ENCODE measurements at places on chromosomes 3 and 15.
A peak's percentile ranks its signal among the peaks of the same experiment; 100 is the strongest.

- no peak for DNase-seq
Observed at GRCh38 chr3:643376-643775, 446.8 kb downstream of the CHL1 start.

DNA sequence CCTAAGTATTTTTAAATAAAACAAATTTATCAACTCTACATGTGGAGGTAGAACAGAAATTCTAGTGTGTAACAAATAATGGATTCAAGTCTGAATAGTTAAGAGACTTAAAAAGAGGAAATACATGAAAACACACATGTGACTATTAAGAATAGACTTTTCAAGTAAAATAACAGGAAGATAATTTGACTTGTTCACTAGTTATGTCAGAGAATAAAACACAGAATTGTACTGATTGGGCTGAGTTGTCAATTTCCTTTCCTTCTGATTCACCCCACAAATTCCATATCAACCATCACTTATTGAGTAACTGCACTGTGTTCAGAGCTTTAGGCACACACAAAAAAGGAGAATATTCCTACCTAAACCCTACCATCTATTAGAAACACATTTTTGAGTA, 557.2 kb downstream of the TUSC7 start:
- no peak for DNase-seq

GRCh38 chr3:62052331-62052730, 321.0 kb downstream of the FEZF2 start:
- no peak for DNase-seq

DNA sequence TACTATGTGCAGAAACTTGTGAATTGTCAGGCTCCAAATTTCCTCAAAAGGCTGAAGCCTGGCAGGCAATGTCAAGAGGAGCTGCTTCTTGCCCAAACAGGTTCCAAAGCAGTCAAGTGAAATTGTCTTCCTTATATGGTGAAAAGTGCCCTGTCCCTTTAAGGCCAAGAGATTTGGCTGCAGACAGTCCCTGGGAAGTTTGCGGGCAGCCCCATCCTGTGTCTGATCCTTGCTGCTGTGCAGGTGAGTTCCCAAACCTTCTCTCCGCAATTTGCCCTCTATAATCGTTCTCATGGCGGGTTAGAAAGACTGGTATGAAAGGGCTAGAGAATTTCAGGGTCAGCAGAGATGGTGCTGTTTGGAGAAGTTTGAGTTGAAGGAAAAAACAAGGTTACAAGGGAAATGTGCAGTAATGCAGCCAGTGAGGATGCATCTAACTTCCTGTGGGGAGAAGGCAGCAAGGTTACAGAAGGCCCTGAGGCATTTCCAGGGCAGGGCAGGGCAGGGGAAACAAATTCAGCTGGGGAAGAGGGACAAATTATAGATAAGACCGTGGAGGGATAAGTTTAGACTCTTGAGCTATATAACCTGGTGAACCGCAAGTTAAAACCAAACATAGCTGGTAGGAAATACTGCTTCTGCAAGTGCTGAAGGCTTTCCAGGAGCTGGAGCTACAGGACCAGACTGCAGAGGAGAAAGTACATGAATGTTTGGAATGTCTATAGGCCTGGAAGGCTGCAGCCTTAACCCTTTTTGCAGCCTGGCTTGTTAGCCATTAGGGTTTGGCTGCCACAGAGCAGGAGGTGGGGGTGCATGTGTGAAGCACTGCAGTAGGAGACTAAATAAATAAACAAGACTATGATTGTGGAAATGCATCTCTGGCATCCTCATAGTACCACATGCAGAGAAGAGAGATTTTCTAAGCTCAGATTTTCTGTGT, 256.2 kb upstream of the IL12A start:
- peak; percentile 66 for DNase-seq

GRCh38 chr3:114110439-114110838, 53.9 kb downstream of the QTRT2 start:
- no peak for DNase-seq

DNA sequence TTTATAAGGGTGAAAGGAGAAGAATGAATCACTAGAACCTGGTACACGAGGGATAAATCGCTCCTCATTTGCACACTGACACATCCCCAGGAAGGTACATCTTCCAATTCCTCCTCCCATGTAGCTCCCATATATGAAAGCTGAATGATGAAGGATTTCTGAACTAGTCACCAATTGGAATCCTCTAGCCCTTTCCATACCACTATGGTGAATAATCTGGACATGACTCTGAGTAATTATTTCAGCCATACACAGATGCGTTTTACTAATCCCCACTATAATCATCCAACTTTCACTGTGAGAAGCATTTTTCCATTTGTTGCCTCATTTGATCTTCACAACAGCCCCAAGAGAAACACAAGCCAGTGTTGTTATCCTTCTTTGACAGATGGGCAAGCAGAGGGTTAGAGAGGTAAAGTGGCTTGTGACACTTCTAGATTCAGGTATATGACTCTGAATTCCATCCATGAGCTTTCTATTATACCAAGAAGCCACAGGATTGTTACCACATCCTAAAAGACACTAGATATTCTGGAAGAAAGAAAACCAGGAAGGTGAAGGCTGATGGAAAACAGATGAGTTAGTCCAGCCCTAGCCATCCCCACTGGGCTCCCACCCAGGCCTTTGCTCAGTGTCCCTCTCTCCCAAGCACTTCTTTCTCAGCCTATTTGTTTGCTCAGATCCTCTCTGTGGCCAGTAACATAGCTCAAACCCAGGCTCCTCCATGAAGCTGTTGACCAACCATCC, 22.2 kb upstream of the BCL6 start:
- DNase-seq = peak; percentile 84

DNA sequence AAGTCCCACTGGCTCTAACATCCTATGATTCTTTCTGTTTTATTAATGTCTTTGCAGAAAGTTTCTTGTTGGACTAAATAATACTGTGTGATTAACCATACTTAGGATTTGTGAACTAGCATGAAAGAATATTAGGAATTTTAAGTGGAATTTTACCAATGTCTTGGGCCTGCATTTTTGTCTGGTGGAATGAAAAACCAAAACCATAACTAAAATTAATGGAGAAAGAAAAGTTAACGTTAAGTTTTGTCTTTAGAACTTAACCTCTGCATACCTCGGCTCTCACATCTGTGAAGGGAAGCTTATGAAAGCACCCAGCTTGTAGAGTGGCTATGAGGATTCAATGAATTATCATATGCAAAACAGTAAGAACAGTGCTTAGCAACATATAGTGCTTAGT, 6.5 kb downstream of the FBN1 start:
- no peak for DNase-seq

DNA sequence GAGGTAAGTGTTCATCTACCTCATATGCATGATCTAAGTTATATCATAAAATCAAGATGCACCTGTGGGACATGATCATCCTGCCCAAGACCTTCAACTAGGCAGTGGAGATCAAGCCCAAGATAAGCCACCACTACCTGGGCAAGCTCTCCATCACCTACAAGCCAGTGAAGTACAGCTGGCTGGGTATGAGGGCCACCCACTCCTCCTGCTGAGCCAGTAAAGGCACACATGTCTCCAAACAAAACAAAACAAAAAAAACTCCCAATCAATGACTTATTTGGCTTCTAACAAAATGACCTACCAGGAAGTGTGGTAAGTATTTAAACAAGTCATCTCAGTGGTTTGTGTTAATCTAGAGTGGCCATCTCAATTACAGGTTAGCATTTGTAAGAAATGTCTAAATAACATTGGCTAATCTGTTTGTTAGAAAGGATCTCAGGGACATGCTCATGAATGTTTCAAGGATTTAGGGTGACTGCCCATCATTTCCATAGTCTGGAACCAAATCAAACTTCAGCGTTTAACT, 3.1 kb downstream of the PAQR9 start:
- DNase-seq = no peak

- peak; percentile 44 for DNase-seq
Observed at GRCh38 chr3:74613060-74613459, 1.4 kb downstream of the CNTN3 start.

DNA sequence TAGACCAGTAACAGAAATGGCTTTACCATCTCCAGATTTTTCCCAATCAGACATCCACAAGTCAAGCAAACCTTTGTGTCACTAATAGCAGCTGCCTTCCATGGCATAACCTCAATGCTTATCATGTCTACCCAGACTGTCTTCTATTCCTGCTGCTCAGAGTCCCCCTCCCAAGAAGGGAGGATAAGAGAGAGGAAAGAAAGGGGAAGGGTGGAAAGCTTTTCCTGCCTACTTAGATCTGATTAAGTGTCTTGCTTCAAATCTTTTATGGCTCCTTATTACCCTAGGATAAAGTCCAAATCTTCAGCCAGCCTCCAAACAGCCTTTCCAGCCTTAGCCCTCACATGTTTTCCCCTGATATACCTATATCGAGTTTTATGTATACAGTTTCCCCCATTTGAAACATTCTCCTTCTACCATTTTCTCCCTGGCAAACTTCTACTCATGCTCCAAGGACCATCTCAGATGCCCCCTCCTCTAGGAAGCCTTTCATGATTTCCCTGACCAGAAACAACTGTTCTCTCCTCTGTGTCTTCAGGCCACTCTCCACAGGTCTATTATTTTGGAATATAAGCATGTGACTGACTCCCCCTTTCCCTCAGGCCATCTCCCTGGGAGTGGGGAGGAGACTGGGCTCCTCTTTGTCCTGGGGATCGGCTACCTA, 7.9 kb upstream of the SSUH2 start:
- DNase-seq = no peak

- DNase-seq = peak; percentile 73
Observed at GRCh38 chr3:184466413-184466960, 86.6 kb downstream of the CHRD start.

GRCh38 chr3:69649120-69650065, 89.9 kb upstream of the MITF start:
- peak; percentile 29 for DNase-seq

DNA sequence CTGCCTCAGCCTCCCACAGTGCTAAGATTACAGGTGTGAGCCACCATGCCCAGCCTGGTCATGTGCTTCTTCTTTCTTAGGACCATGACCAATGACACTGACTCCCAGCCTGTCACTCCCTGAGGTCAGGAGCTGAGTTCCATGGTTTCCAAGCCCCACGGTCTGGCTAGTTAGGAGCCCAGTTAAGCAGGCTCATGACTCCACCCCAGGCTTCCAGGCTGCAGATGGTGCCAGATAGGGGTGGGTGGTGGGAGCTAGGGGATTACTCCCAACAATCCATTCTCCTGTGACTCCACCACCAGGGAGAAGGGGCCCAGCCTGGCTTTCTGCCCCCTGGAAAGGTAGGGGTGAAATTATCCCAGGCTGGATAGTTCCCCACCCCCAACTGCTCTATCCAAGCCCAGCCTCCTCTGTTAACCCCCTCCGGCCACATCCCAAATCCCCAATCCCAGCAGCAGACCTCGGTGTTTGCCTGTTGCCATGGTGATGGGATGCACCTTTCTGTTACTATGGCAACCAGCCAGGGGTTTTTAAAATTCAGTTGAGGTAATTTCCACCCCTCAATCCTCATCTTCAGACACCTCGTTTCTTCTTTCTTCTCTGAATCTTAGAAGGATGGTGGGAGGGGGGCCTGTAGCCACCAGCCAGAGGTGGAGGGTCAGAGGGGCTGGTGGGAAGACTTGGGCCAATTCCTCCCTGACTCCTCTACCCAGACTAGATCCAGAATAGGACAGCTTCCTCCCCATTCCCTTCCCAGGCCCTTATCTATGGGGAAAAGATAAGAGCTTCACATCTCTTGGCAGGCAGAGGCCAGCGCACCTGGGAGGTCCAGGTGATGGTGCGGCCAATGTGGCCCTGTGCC, 22.5 kb upstream of the SEMA3F start:
- DNase-seq = no peak

DNA sequence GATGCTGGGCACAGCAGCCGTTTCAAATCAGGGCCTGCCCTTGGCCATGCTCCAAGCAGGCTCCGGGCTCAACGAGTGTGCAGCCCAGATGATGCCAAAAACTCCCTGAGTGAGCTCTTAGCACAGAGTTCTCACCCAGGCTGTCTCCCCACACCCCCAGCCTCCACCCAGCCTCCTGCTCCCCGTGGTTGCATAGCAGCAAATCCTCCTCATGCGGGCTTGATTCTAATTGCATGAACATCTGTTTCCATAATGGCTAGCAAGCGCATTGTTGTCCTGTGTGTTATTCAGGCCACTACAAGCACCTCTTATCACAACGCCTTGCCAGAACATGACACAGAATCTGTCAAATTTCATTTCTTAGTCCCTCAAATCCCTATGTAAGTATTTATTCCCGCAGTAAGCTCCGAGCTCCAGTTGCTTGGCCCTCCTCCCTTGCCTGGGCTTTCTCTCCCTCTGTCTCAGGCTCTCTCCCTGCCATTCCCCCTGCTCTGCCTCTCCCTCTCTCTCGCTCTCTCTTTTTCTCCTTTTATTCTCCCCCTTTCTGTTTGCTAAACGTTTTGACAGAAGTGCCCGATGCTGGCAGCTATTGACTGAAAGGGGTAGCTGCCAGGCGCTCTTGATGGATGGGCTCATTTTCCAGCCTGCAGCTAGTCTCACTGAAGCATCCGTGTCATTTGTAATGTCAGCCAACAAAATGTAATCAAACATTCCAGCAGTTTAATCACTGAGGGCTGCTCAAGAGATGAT, 306.5 kb downstream of the IL20RB start:
- DNase-seq = no peak

- DNase-seq = no peak
Observed at GRCh38 chr3:192883512-192883911, 34.1 kb downstream of the MB21D2 start.

- DNase-seq = no peak
Observed at GRCh38 chr3:13462822-13463221, 17.3 kb upstream of the HDAC11 start.

- peak; percentile 13 for DNase-seq
Observed at GRCh38 chr15:50143255-50143860, 24.3 kb upstream of the ATP8B4 start.

- DNase-seq = no peak
Observed at GRCh38 chr3:71523628-71524027, 59.9 kb downstream of the FOXP1 start.

DNA sequence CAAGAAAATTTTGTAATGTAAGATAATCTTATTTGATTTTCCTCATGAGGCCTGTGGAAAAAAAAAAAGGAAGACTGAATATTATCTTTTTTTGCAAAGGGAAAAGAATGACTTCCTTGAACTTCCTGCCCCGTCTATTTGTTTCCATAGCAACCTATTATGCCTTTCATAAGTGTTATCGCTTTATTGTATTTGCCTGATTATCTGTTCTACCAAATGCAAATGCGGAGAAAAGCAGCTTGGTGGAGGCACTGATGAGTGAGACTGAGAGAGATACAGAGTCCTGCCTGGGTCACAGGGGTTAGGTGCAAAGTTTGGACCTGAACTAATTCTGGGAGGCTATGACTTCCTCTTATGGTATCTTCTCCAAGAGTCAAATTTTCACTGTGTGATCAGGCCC, 334.0 kb upstream of the KCNMB2 start:
- DNase-seq = no peak

DNA sequence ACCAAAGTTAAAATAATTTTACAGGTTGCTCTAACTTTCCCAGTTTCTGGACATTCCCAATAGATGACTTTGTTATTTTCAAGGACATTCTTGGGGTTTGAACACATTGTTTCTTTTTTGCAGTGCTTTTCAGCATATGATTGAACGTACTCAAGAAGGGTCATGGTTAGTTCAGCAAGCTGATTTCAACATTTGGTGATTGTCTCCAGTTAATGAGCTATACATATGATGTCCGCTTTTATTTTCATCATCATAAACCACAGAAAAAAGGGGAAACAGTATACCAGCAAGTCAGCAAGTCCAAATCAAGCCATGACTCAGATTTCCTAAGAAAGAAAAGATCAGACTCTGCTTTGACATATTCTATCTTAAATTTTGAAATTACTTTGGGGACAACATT, 69.4 kb downstream of the B3GALNT1 start:
- DNase-seq = peak; percentile 43

- no peak for DNase-seq
Observed at GRCh38 chr3:173630849-173631248, 233.3 kb downstream of the NLGN1 start.
